Activated CD8-positive, alpha-beta T cell treated with anti-CD3 and anti-CD28 coated beads for 36 hours (primary cell): ENCODE measurements at places on chromosomes 7 and 10.
A peak's percentile ranks its signal among the peaks of the same experiment; 100 is the strongest.

GRCh38 chr7:41674505-41675023 lies 28.3 kb downstream of the INHBA start:
- H3K4me1 ChIP-seq = no peaks in the 10 kb centered on the region
- no peak overlapping the region for H3K27ac ChIP-seq
- H3K27me3 ChIP-seq = no peaks in the 10 kb centered on the region
- DNase-seq = no peak
- no peaks in the 10 kb centered on the region for H3K36me3 ChIP-seq

GRCh38 chr10:77160679-77161078 lies 476.9 kb downstream of the KCNMA1 start:
- no peak overlapping the region for H3K27ac ChIP-seq
- no peaks in the 10 kb centered on the region for H3K36me3 ChIP-seq
- H3K4me3 ChIP-seq = no peak overlapping the region
- DNase-seq = no peak

- peaks cover 1% of the 10 kb centered on the region for H3K27me3 ChIP-seq
- H3K36me3 ChIP-seq = no peaks in the 10 kb centered on the region
- no peak for DNase-seq
- no peak overlapping the region for H3K4me3 ChIP-seq
Observed at GRCh38 chr10:43026039-43026973, 50.6 kb upstream of the RET start.

- no peaks in the 10 kb centered on the region for H3K4me1 ChIP-seq
- peaks cover 2% of the 10 kb centered on the region for H3K27me3 ChIP-seq
- no peak overlapping the region for H3K27ac ChIP-seq
- H3K4me3 ChIP-seq = no peak overlapping the region
- H3K36me3 ChIP-seq = no peaks in the 10 kb centered on the region
Observed at GRCh38 chr10:44725404-44725803, 185.7 kb upstream of the TMEM72 start.

DNA sequence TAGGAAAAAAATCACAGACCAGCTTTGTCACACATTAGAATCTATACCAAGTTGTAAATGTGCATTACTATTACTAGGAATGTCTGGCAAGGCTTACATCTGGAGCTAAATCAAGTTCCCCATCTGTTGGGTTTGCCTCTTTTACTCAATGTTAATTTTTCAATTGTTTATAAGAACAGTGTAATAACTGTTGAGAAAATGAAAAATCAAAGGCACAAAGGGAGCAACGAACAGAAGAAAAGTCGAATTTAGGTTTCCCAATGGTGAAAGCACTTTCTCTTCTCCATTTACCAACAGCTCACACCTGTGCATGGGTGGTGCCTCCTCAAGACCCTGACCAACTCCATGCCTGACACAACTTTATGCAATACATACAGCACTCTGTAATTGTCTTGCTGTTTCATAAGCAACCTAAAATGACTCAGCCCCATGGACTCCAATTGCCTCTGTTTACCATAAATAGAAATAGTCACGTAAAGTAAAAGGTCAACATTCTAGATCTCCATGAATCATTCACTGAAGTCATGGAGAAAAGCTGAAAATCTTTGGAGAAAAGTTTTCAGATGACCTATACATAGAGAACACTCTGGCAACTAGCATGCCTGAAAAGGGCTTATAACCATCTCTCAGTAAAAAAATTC lies 95.5 kb upstream of the KCNIP2 start:
- no peak overlapping the region for H3K27ac ChIP-seq
- no peaks in the 10 kb centered on the region for H3K27me3 ChIP-seq
- H3K4me1 ChIP-seq = no peaks in the 10 kb centered on the region
- H3K4me3 ChIP-seq = no peak overlapping the region
- DNase-seq = no peak

DNA sequence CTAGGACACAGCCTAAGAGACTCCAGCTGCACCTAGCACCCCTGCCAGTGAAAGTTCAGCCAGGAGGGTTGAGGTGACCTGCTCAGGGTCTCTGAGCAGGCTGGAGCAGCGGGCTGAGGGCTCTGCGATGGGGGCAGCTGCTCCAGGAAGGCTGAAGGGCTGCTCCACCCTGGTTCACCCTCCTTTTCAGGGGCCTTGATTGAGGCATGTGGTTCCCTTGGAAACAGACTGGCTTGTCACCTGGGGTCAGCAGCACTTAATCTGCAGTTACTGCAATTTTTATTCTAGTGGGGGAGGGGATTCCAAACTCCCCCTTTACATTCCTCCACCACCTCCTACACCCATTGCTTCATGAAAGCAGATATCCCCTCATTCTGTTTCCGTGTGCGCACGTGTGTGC lies 85.3 kb upstream of the UNC5B start:
- no peaks in the 10 kb centered on the region for H3K36me3 ChIP-seq
- no peak overlapping the region for H3K4me3 ChIP-seq
- H3K27ac ChIP-seq = no peak overlapping the region
- DNase-seq = no peak
- peaks cover 23% of the 10 kb centered on the region for H3K27me3 ChIP-seq
- peaks cover 8% of the 10 kb centered on the region for H3K4me1 ChIP-seq

- no peak overlapping the region for H3K27ac ChIP-seq
- no peaks in the 10 kb centered on the region for H3K4me1 ChIP-seq
- H3K4me3 ChIP-seq = no peak overlapping the region
Observed at GRCh38 chr7:55172161-55172560, 153.3 kb downstream of the EGFR start.

DNA sequence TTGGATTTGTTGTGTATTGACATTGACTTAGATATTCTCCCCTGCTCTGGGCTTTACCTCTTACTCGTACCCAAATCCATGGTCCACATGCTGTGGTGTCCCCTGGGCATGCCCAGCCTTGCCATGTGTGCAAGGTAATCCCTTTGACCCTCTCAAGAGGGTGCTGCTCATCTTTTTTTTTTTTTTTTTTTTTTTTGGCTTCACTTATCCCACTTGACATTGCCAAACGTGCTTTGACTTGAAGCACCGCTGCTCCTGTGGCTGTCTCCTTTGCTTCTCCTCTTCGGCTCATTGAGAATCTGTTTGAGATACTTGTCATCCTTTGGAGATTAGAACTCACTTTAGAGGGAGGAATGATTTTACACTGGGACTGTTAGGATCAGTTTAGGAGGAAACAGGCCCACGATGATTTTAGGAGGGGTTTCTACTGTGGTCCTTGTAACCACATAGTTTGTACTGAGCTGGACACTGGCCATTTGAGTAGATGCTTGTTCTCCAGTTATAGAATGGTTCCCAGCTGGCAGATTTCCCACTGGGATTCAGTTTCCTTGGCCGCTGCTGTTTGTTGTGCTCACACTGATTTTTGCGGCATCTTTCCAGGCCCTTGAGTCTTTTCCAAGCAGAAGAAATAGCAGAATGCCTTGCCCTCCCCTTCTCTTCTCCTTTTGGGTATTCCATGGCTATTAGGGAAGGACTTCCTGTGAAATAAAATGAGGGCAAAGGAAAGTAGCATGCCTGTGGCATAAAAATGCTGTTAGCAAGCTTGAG lies 184.8 kb downstream of the AUTS2 start:
- no peak overlapping the region for H3K27ac ChIP-seq
- DNase-seq = no peak
- no peaks in the 10 kb centered on the region for H3K27me3 ChIP-seq
- no peaks in the 10 kb centered on the region for H3K36me3 ChIP-seq
- H3K4me3 ChIP-seq = no peak overlapping the region

DNA sequence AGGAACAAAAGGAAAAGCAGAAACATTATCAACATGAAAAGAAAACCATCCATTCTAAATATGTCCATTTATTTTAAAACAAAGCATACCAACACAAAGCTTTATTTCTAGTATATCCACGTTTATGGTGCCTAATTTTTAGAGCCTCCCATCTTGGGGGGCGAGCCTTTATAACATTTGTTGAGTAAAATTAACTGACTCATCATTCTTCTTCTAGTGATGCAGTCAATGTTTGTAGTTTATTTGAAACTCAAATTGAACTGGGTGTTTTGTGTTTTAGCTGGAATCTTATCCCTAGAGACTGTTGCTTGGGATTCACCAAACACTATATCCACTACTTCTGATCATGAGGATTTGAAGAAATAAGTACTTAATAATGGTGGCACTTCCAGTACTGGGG lies 366.4 kb upstream of the NPVF start:
- DNase-seq = no peak
- no peak overlapping the region for H3K4me3 ChIP-seq
- peaks cover 1% of the 10 kb centered on the region for H3K27me3 ChIP-seq
- H3K4me1 ChIP-seq = no peaks in the 10 kb centered on the region
- H3K27ac ChIP-seq = no peak overlapping the region

DNA sequence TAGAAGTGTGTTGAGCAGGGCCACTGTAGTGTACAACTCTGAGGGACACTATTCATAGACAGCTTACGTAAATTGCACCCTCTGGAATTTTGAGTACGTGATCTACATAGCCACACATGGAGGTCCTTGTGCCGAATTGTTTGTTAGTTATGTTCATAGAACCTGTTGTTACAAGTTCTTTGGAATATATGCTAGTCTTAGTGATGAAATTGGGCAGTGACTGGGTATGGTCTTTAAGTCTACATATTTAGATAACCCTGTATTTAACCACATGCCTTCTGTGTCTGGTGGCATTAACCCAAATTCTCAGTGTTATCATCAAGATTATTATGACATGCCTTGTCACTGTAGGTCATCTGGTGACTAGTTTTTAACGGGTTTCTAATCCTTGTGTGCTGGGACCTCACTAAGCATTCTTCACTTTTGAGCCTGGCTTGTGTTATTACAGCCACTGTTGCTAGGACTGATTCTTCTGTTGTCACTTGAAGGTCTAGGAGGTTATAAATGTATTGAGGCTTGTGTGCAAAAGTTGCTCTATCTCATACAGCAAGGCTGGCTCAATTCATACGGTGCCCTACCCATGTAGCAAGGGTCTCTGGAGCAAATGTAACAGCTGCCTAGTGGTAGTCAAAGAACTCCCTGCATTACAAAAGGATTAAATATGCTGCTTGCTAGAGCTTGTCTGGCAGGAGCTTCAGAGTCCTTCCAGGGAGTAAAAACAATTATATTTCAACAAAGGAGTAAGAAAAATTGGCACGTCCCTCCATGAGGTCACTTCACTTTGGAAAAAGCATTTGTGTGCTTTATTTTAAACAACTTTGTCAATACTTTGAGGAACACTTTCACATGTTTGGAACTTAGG lies 65.4 kb downstream of the CDK14 start:
- DNase-seq = no peak
- H3K27me3 ChIP-seq = no peaks in the 10 kb centered on the region
- H3K4me3 ChIP-seq = no peak overlapping the region
- no peaks in the 10 kb centered on the region for H3K4me1 ChIP-seq

- H3K27ac ChIP-seq = no peak overlapping the region
- H3K27me3 ChIP-seq = no peaks in the 10 kb centered on the region
- H3K4me1 ChIP-seq = no peaks in the 10 kb centered on the region
- no peak overlapping the region for H3K4me3 ChIP-seq
- H3K36me3 ChIP-seq = peaks cover 7% of the 10 kb centered on the region
Observed at GRCh38 chr7:111183321-111183720, 92.4 kb downstream of the LRRN3 start.

- no peak overlapping the region for H3K27ac ChIP-seq
- no peaks in the 10 kb centered on the region for H3K27me3 ChIP-seq
- H3K36me3 ChIP-seq = peaks cover 80% of the 10 kb centered on the region
- H3K4me1 ChIP-seq = peaks cover 53% of the 10 kb centered on the region
Observed at GRCh38 chr7:141567432-141567831, 16.2 kb downstream of the AGK start.

- DNase-seq = no peak
- no peaks in the 10 kb centered on the region for H3K36me3 ChIP-seq
- H3K4me3 ChIP-seq = no peak overlapping the region
- H3K4me1 ChIP-seq = peaks cover 12% of the 10 kb centered on the region
- H3K27ac ChIP-seq = no peak overlapping the region
Observed at GRCh38 chr7:333393-333764, 43.4 kb downstream of the FOXL3 start.

DNA sequence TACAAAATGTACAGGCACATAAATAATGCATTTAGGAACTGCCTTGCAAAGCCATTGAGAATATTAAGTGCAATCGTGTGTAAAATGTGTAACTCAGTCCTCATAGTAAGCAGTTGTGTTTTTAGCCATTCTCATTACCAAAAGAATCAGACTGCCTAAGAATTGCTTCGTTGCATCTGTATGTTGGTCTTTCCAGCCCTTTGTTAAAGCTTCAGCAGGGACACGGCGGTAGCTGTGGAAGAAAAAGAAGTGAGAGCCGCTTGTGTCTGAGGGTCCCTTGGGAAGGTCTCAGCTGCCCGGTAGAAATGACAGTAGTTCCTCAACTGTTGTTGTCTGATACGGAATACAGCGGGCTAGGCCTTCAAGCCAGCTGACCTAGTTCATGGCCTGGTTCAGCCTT lies 22.8 kb upstream of the ACSL5 start:
- DNase-seq = no peak
- no peak overlapping the region for H3K4me3 ChIP-seq
- H3K27me3 ChIP-seq = no peaks in the 10 kb centered on the region
- H3K36me3 ChIP-seq = no peaks in the 10 kb centered on the region

GRCh38 chr10:103193820-103194529 lies 903 bp upstream of the NT5C2 start:
- peaks cover 1% of the 10 kb centered on the region for H3K27me3 ChIP-seq
- H3K4me3 ChIP-seq = peak overlapping the region; percentile 97
- H3K27ac ChIP-seq = no peak overlapping the region
- peaks cover 31% of the 10 kb centered on the region for H3K4me1 ChIP-seq
- no peak for DNase-seq
- peaks cover 14% of the 10 kb centered on the region for H3K36me3 ChIP-seq

- no peak overlapping the region for H3K4me3 ChIP-seq
- H3K36me3 ChIP-seq = peaks cover 3% of the 10 kb centered on the region
- no peaks in the 10 kb centered on the region for H3K27me3 ChIP-seq
- no peak overlapping the region for H3K27ac ChIP-seq
- no peak for DNase-seq
- H3K4me1 ChIP-seq = peaks cover 68% of the 10 kb centered on the region
Observed at GRCh38 chr7:30468791-30469190, 9.8 kb downstream of the NOD1 start.

GRCh38 chr10:126867567-126868365 lies 37.5 kb upstream of the DOCK1 start:
- H3K27me3 ChIP-seq = no peaks in the 10 kb centered on the region
- no peak overlapping the region for H3K4me3 ChIP-seq
- DNase-seq = no peak
- no peaks in the 10 kb centered on the region for H3K36me3 ChIP-seq
- H3K4me1 ChIP-seq = no peaks in the 10 kb centered on the region

DNA sequence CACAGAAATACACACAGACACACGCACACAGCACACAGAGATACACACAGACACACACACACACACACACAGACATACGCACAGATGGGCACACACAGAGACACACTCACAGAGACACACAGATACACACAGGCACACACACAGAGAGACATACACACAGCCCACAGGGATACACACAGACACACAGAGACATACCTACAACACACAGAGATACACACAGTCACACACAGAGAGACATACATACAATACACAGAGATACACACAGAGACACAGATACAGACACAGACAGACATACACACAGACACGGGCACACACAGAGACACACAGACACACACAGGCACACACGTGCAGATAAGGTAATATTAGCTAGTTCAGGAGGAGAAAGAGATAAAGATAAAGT lies 76.9 kb downstream of the EGFR start:
- H3K4me3 ChIP-seq = no peak overlapping the region
- H3K36me3 ChIP-seq = no peaks in the 10 kb centered on the region
- H3K4me1 ChIP-seq = no peaks in the 10 kb centered on the region
- DNase-seq = no peak

- no peak overlapping the region for H3K4me3 ChIP-seq
- DNase-seq = no peak
- peaks cover 2% of the 10 kb centered on the region for H3K27me3 ChIP-seq
- H3K27ac ChIP-seq = no peak overlapping the region
- H3K36me3 ChIP-seq = no peaks in the 10 kb centered on the region
- H3K4me1 ChIP-seq = peaks cover 21% of the 10 kb centered on the region
Observed at GRCh38 chr7:159066816-159067575, 77.7 kb downstream of the VIPR2 start.

GRCh38 chr10:27618036-27618615 lies 114.0 kb downstream of the RAB18 start:
- H3K27me3 ChIP-seq = peaks cover 4% of the 10 kb centered on the region
- H3K27ac ChIP-seq = no peak overlapping the region
- no peak for DNase-seq
- H3K4me3 ChIP-seq = no peak overlapping the region
- H3K4me1 ChIP-seq = peaks cover 7% of the 10 kb centered on the region
